ENCODE measurements at places on chromosomes 2 and 18. TPM values are rescaled to one million over a fixed set of nuclear protein-coding genes. Genes with fewer than 3 reads are reported as not detected.

DNA sequence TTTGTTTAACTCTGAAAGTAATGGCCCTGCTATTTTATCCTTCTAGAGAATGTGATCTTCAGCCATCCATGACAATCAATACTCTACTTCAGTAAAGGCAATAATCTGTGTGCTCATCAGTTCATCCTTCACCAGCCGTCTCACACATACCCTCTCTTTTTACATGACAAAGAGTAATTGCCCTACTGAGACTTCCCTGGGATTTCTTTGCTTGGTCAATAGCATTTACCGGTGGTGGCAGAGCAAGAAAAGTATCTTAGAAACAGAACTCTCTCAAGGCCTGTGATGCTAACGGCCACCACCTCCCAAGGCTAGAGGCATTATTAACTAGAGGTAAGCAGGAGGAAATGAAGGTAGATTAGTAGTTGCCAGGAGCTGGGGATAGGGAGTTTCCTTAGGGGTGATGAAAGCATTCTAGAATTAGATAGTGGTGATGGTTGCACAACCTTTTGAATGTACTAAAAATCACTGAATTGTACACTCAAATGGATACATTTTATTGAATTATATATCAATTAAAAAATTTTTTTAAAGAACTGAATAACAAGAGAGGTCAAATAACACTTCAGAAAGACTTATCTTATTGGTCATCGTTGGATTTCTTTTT lies 57.9 kb upstream of the EPC2 start:
- no peak for DNase-seq

DNA sequence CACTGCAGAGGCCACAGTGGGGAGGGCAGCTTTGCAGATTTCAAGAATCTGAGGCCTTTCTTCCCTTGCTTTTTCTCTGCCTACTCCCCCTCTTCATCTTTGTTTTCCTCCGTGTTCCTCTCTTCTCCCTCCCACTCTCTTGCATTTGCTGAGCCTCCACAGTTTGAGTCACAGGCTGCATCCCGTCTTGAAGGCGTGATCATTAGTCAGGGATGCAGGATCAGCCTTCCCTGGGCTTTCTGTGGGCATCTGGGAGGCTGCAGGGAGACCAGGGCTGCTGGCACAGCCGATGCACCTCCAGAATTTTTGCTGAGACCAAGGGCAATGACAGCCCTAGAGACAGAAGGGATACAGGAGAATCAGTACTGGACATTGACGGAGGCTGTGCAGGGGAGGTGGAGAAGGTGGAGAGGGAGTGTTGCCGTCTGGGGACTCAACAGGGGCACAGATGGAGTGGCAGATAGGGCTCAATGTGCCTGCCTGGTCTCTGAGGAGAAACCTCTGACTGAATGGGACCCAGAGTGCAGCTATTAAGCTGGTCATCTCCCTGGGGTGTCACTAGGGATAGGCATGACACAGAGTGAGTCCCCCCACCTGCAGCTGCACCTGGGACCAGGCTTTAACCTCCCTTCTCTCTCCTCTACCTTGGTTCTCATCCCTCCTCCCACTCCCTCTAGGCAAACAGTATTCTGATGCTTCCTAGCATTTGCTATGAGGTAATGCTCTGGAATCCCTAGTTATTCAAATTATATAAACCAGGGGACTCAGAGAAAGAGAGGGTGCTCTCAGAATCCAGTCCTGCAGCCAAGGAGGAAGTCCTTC lies 29.0 kb upstream of the DNAJC27 start:
- DNase-seq = no peak

- no peak for DNase-seq
These were observed 60.6 kb upstream of the REV1 start for GRCh38 chr2:99550368-99550767.

GRCh38 chr2:96594282-96594681 lies 43.8 kb downstream of the KANSL3 start:
- no peak for DNase-seq

DNA sequence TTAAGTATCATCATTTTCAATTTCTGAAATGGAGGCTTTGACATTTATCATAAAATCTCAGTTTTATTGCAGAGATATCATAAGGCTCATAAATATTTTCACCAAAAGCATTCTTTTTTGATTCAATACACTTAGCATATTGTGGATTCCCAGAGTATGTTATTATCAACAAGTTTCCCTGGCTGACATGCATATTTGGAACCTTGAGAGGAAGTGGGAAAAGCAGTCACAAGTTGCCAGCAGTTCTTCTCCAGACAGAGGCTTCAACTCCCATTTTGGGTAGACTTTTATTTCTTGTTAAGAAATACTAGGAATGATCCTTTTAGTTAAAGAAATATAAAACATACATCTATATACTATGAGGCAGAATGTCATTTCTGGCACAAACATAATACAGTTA lies 236.5 kb downstream of the ASXL3 start:
- DNase-seq = no peak

DNA sequence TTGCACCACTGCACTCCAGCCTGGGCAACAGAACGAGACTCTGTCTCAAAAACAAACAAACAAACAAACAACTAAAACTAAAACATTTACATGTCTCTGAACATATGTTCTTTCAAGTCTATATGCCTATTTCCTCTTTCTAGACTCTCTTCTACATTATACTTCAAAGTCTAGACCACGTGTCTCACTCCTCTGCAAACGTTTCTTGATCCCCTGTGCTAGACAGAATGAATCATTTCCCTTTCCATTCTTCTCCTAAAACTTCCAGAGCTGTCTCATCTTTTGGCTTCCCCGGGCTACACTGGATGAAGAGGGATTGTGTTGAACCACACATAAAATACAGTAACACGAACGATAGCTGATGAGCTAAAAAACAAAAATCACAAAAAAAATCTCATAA lies 67.1 kb downstream of the BAZ2B start:
- no peak for DNase-seq

DNA sequence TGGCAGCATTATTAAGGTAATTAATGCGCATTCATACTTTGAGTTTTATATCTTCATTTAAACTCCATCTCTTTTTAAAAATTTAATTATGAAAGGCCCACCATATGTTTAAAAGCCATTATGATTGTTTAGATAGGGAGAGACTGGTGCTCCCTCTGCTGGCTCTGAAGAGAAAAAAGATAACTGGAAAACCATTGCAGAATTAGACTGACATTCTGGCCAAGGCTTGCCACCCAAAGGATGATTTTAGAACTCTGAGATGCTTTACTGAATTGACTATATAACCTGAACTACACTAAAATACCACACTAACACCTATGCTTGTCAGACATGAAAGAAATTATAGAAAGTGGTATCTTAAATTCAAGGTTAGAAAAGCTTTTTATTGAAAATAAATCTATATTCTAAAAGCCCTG lies 127.6 kb upstream of the SPOPL start:
- DNase-seq = no peak

LAMA1 gene
- 1.1 TPM for total RNA-seq

GRCh38 chr2:82875858-82876257 lies 1583.2 kb downstream of the SUCLG1 start:
- DNase-seq = no peak

DNA sequence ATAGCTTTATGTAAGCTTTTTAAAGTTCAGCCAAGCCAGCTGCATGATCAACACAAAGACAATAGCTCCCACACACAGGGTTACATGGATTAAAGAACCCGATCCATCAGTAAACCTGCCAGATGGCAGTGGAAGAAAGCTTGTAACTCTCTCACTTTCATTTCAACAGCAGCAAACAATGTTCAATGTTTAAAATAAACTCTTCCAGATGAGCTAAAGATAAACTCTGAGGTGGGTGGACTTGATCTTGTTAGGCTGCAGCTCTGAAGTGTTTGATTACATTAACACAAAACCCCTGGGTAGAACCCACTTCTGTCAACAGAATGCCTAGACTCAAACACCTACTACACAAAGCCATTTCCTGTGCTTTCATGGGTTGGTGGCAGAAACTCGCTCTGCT lies 13.9 kb downstream of the RDH14 start:
- DNase-seq = no peak

G6PC2 gene
- total RNA-seq = not detected

KRTCAP3 gene
- 1.2 TPM for total RNA-seq

LIMS4 gene
- 2.9 TPM for total RNA-seq

BUB1 gene
- 1.4 TPM for total RNA-seq

Data from right atrium auricular region (tissue), 2 donors.